ENCODE measurements at places on chromosomes 12 and 14.

- no peak for DNase-seq
These were observed 13.5 kb downstream of the CEP170B start for GRCh38 chr14:104878582-104878981.

DNA sequence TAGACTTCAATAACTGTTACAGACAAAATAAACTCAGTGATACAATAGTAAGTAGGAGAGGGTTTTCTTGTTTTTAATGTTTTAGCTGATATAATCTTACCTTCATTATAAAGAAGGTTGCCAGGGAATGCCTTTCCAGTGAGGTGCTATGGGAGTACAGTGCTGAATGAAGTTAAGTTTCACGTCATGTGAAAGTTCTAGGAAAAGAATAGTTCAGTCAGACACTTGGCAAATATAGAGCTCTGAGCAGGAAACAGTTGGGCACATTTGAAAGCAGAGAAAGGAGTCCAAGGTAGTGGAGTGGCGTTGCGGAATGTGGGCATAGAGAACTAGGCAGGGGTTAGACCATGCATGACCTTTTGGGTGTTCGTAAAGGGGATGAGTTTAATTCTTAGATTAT is 88.6 kb upstream of the DCN start:
- no peak for DNase-seq

GRCh38 chr12:29971446-29971845 is 187.7 kb upstream of the TMTC1 start:
- DNase-seq = no peak

DNA sequence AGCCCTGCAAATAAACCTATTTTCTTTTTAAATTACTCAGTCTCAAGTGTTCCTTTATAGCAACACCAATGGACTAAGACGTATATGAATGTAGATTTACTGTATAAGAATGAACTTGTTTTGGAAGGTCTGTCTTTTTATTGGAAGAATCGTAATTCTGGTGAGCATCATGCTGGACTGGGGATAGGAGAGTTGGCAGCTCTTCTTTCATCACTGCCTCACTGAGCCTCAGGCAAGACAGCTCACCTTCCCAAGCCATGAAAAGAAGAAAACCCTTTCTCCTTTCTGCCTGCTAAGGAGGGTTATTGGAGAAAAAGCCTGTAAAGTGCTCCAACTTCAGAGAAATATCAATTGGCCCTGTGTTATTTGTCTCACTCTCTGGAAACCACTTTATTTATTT is 9.1 kb upstream of the RNF34 start:
- no peak for DNase-seq

- no peak for DNase-seq
These were observed 125.0 kb downstream of the AKAP6 start for GRCh38 chr14:32453857-32454810.

DNA sequence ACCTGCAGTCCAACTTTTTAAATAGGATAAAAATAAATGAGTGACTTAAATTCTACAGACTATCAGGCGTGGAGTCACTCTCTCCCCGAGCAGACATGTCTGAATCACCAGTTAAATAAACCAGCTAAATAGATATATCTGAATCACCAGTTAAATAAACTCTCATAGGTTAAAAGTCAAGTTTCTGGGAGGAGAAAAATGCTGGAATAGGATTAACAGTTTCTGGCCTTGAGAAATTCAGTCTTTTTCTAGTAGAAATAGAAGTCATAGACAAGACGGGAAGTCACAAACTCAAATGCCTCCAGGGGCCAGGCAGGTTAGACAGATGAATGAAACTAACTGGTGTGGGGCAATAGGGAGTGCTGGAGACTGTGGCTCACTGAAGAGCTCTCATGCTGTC is 258.6 kb upstream of the TMEM132C start:
- no peak for DNase-seq

DNA sequence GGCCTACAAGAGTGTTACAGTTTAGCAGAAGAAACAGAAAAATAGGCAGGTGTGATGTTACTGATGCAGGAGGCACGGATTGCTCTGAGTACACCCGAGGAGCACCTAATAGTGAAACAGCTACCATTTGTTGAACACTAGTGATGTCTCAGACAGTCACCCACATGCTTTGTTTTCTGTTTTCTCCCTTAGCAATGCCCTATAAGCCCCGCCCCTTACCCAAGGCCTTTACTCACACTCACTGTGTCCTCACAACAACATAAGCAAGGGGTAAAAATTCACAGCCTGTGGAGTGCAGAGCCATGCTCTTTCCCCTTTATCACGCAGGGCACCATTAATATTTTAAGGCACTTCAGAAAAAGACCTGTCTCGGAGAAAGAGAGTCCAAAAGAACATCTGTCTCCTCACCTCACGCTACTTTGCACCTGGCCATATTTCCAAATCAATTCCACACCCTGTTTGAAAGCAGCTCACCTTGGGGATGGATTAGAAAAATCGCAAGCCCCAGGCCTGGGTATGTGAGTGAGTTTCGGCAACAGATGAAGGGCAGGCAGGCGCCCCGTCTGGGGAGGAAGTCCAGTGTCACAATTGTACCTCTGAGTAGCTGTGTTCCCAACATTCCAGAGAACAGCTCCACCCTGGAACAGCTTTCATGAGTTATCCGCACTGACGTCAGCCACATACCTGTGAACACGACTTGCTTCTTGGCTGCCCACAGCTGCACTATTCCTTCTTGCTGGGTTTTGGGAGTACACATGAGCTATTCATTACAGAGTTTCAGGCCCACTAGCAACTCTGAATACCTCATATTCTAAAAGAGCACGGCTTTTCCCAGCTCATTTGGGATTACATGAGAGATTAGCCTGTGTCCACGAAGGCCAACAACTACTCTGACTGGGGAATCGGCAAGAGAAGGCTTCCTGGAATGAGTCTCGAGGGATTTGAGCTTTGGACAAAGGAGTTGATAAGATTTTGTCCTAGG is 26.0 kb downstream of the MAPK1IP1L start:
- DNase-seq = no peak

- no peak for DNase-seq
These were observed 363.4 kb downstream of the NUAK1 start for GRCh38 chr12:105775343-105775742.

- no peak for DNase-seq
These were observed 5.1 kb upstream of the OTUB2 start for GRCh38 chr14:94021001-94021400.

GRCh38 chr14:73168274-73168673 is 32.0 kb downstream of the PSEN1 start:
- DNase-seq = no peak

GRCh38 chr12:108237272-108237671 is 101.8 kb downstream of the CMKLR1 start:
- no peak for DNase-seq

GRCh38 chr12:68805592-68806120 is 2.3 kb upstream of the MDM2 start:
- no peak for DNase-seq

- DNase-seq = no peak
These were observed 3.0 kb downstream of the ZBTB1 start for GRCh38 chr14:64507376-64508156.

- no peak for DNase-seq
These were observed 8.7 kb upstream of the FGD4 start for GRCh38 chr12:32390572-32391219.

DNA sequence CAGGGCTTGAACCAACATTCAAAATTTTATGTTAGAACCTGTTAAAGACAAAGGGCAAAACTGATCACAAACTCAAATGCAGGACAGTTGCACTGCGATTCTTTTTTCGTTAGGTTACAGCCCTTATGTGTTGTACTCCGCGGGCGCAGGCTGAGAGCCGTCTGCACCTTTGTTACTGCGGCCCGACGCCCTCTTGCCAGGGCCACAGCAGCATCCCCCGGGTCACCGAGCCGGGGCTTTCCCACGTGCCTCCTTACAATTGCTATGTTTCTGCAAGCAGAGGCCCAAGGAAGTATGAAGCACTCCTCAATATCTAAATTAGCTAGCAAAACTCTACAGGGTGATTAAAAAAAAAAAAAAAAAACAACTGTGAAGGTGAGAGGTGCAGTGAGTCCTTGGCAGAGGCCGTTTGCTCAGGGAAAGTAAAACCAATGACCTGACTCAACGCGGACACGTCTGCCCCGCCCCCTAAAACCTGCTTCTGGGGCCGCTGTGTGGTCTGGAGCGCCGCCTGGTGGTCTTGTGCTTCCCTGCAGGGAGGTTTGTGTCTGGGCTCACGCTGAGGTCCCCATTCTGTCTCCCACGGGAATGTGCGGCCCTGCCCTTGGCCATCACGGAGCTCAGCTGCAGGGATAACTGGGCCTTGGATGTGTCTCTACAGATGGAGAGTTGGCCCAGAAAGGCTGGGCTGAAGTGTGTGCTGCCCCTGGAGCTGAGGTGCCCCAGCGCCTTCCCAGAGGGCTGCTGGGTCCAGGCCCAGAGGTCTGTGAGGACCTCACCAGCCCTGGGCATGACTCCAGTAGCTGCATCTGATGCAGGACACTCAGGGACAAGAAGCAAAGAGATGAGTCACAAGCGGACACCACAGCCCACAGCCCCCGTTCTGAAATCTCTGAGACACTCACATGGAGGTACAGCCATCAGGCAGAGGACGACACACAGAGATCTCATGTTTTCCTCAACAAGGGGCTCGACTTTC is 418.5 kb downstream of the TMEM121 start:
- peak; percentile 64 for DNase-seq

GRCh38 chr12:22480016-22480415 is 64.3 kb downstream of the C2CD5 start:
- DNase-seq = no peak

- no peak for DNase-seq
These were observed 178.6 kb downstream of the EFCAB11 start for GRCh38 chr14:89775946-89776345.

DNA sequence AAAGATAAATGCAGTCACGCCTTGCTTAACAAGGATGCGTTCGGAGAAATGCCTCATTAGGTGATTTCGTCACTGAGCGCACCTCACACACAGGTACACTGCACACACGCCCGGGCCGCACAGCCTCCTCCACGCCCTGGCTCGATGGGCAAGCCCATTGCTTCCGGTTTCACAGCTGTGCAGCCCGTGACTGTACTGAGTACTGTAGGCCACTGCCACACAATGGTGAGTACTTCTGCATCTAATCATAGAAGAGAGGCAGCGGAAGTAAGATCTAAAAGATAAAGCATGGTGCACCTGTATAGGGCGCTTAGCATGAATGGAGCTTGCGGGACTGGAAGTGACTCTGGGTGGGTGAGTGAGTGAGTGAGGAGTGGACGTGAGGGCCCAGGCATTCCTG is 4.3 kb downstream of the RIMBP2 start:
- no peak for DNase-seq

DNA sequence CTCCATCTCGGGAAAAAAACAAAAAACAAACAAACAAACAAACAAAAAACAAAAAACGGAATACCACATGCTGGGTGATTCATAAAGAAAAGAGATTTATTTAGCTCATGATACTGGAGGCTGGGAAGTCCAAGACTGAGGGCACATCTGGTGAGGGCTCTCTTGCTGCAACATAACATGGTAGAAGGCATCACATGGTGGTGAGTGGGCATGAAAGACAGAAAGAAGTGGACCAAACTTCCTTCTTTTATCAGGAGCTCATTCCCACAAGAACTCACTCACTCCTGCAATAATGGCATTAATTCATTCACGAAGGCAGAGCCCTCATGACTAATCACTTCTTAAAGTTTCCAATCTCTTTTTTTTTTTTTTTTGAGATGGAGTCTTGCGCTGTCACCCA is 8.0 kb upstream of the LGMN start:
- no peak for DNase-seq

- DNase-seq = peak; percentile 25
These were observed 242.0 kb downstream of the NEDD1 start for GRCh38 chr12:97148941-97149559.

DNA sequence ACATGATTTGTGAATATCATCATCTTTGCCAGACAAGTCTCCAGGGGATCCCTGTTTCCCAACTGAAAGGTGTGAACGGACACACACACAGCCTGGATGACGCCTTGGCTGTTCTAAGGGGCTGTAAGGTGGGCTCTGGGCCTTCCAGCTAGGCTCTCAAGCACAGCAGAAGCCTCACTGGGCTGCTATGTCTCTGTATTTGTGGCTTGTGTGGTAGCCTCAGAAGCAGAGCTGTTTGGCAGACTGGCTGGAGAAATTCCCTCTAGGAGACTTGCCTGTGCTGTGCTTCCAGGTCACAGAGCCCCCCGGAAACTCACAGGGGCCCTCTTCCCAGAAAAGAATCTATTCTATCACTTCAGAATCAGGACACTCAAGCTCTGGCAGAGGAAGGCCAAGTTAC is 21.4 kb downstream of the OTUB2 start:
- DNase-seq = no peak

DNA sequence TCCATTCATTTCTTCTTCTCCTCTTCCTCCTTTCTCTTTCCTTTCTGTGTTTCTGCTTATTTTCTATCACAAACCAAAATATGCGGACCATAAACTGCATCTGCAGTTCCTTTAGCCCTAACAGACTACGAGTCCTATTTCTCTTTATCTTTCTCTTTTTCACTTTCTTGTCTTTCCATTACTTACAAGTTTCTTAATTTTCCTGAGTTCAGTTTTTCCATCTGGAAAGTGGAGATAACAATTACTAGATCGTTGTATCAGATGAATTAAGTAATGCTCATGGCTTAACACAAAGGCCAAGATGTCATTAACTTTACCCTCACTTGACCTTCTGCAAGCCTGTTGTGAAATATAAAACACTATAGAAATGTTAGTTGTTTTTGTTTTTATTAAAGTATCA is 983 bp upstream of the COPS7A start:
- DNase-seq = no peak

DNA sequence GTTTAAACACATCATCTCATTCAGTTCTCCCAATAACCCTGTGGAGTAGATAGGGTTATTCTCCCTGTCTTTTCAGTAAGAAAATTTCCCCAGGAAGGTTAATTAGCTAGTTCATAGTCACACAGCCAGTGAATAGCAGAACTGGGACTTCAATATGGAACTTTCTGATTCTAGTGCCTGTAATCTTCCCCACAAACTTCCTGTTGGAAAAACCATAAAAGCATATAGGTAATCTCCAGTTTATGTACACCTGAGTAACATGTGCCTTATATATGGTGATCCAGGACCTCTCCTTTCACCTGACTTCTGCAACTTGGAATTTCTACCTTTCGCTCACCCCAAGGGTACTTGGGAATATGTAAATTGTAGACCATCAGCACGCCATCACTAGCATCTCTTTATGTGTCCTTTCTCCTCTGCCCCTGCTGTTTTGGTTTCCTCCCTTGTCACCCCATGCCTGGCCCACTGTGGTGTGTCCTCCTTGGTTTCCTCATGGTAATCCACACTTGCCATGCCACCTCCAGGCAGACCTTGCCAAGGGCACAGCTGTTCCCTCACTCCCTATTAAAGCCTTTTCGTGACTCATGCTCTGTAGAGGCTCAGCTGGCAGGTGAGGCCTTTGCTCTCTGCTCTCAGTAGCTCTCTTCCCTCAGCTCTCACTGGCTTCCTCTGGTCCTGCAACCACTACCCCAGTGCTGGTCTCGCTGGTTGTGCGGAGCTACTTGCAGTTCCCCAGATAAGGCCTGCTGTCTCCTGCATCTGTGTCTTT is 16.7 kb downstream of the TBC1D30 start:
- DNase-seq = no peak

DNA sequence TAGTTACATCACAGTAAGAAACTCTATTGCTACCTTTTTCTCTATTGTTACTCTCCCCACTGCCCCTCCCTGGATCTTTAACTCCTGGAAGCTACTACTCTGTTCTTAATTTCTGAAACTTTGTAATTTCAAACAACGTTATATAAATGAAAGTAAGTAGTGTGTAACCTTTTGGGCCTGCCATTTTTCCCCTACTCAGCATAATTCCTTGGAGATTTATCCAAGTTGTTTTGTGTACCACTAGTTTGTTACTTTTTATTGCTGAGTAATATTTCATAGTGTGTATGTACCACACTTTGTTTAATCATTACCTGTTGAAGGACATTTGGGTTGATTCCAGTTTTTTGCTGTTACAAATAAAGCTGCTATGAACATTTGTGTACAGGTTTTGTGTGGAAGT is 37.9 kb downstream of the ASCL1 start:
- DNase-seq = no peak
